ENCODE measurements at places on chromosomes 2 and 18. TPM values are rescaled to one million over a fixed set of nuclear protein-coding genes. Genes with fewer than 3 reads are reported as not detected.

DNA sequence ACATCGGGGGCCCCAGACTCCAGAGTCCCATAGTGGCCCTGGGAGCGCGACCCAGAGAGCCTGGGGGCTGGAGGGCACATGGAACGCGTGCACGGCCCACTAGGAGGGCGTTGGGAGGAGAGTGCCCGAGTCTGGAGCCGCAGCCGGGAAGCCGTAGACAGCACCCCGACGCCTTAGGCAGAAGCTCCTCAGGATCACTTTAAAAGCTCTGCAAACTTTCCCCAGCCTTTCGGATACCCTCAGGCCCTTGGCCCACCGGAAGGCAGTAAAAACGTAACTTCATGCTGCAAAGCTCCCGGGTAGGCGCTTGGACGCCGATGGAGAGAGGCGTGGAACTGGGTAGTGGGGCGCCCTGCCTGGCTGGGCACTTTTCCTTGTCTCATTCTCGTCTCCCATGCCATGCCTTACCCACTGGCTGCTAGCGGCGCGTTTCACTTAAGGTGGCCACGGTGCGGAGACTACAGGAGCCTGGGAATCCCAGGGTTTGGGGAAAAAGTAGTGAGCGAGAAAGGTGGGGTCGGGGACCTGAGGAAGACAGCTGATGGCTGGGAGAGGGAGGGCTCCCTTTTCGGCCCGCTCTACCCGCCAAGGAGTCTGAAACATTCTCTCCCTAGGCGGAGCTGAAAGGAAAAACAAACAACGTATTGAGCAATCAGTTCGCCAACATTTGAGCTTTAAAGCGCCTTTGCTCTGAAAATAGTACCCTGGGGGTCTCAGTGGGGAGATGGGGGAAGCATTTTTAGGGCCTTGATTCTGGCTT lies 141.8 kb downstream of the MEIS1 start:
- peak; percentile 86 for DNase-seq

GRCh38 chr2:127228102-127228501 lies 8.0 kb upstream of the CYP27C1 start:
- no peak for DNase-seq

DNA sequence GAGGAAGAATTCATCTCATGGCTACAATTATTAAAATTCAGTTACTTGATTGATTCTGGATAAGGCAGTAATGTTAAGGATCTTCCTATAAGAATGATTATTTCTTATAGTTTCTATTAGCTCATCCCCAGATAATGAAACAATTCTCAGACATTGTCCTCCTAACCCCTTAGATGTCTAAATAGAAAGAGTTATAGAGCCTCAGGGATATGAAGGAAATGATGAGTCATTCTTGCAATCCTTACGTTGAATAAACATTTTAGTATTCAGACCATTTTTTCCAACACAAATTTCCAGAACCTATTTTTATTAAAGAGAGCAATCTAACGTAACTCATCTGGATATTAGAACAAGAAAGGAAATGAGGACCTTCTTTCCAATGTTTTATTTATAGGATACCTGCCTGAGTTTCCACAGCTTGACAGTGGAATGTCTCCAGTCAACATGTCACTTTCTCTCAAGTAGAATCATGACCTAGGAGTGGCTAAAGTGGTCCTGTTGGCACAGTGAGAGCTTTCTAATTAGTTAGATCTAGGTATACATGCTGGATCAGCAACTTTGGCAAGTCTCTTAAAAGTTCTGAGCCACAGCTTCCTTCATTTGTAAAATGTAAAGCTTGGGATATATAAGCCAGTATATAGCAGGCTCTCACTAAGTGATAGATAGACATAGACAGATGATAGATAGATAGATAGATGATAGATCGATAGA lies 88.0 kb upstream of the RAB27B start:
- DNase-seq, result no peak

RAD51AP2 gene
- not detected for total RNA-seq

DNA sequence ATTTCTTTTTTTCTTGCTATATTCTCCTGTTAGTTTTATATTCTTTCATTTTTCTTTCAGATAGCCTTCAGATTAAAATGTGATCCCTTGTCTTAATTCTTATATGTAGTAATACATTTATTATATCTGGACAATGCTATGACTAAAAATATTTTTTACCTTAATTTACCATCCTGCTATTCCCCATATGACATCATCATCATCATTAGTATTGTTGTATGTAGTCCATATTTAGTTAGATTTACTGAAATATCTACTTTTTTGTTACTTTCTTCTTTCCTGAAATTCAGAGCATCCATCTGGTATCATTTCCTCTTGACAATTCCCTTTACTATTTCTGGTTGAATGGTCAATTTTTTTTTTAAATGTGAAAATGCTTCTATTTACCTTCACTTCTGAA lies 951.6 kb upstream of the POU3F3 start:
- no peak for DNase-seq

DNA sequence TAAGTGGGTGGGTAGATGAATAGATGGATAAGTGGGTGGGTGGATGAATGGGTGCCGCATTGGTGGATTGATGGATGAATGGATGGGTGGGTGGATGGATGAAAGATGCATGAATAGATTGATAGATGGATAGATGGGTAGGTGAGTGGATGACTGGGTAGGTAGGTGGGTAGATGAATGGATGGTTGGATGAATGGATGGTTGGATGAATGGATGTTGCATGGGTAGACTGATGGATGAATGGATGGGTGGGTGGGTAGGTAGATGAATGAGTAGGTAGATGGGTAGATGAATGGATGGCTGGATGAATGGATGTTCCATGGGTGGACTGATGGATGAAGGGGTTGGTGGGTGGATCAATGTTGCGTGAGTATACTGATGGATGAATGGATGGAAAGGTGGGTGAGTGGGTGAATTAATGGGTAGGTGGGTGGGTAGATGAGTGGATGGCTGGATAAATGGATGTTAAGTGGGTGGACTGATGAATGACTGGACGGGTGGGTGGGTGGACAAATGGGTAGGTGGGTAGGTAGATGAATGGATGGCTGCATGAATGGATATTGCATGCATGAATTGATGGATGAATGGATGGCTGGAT lies 30.5 kb downstream of the ANKMY1 start:
- DNase-seq, result no peak

- DNase-seq, result no peak
Measured at GRCh38 chr2:58030771-58031170, 15.8 kb upstream of the VRK2 start.

GRCh38 chr2:230773039-230773773 lies 60.6 kb downstream of the CAB39 start:
- DNase-seq, result no peak

GRCh38 chr2:178194600-178195389 lies 483 bp downstream of the OSBPL6 start:
- peak; percentile 70 for DNase-seq

- DNase-seq, result no peak
Measured at GRCh38 chr18:22609642-22610041, 191.9 kb upstream of the CTAGE1 start.

Measured in sigmoid colon (tissue), 7 donors.